Activated CD4-positive, alpha-beta T cell treated with anti-CD3 and anti-CD28 coated beads, Interleukin-2, amount 50 U/mL, for 1 hour (primary cell): ENCODE measurements at places on chromosomes 2 and 18.

- DNase-seq, result no peak
These were observed 888 bp downstream of the VAMP5 start for GRCh38 chr2:85584857-85585780.

DNA sequence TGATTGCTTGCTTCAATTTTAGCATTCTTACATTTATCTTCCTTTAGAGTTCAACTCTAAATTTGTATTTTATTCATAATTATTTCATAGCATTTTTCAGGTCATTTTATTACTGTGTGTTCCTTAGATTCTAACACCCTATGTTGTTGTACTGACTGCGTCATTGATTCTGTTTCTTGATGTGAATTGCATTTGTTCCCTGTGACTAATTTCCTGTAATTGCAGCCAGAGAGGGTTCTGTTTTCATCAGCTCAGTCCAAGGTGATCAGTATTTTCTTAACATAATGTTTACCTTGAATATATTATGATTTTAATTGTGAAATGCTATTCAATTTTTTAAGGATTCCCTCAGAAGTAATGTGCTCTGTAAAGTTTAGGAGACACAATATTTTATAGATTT, 970.2 kb upstream of the PIK3C3 start:
- no peak for DNase-seq

- no peak for DNase-seq
These were observed 8.4 kb upstream of the CREG2 start for GRCh38 chr2:101395545-101396315.

- no peak for DNase-seq
These were observed 687.4 kb upstream of the SYT4 start for GRCh38 chr18:43964666-43965065.

- no peak for DNase-seq
These were observed 499.0 kb downstream of the TMX3 start for GRCh38 chr18:68215931-68216330.

GRCh38 chr18:76328140-76328539, 166.9 kb downstream of the ZNF516 start:
- DNase-seq, result no peak

DNA sequence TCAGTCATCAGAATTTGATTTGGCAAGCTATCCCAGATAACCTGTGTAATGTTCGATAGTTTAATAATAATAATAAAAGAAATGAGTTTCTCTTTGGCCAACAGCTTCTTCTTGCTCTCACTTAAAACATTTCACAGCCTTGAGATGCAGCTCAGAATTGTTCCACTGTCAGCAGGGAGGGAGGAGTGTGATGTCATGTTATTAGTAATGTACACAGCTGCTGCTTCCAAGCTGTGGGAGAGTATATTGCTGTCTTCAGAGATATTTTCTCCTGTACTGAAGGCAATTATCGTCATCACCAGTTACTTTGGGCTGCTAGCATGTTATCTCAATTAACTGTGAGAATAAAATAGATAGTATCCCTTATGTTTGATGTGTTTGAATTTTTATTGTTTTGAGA, 146.9 kb upstream of the MAP3K20 start:
- no peak for DNase-seq

DNA sequence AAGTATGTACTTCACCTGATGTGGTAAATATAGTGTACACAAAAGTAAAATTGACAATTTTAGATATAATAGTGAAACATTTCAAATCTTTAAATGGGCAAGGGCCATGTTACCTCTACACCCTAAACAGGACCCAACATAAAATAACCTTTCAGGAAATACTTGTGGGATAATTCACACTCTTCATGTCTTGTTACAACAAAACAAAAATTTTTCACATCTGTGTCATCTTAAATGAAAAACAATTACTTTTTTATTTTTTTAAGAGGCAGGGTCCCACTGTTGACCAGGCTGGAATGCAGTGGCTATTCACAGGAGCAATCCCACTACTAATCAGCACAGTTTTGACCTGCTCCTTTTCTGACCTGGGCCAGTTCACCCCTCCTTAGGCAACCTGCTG, 42.1 kb downstream of the SRBD1 start:
- no peak for DNase-seq

DNA sequence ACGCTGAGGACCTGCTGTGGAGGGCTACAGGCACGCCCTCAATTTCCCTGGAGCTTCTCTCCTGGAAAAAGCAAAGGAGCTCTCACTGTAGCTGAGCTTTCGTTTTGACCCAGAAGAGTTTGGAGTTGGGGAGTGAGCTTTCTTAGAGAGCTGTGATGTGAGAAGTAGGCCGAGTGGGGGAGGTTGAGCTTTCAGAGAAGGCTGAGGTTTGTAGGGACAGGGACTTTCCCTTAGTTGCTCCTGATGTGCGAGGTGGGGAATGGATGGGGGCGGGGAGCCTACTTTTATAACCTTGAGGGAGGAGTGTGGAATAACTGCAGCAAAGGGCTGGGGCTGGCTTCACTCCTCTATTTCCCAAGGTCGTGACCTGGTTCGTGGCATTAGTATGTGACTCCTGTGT, 47.1 kb downstream of the ZNF532 start:
- DNase-seq, result no peak

DNA sequence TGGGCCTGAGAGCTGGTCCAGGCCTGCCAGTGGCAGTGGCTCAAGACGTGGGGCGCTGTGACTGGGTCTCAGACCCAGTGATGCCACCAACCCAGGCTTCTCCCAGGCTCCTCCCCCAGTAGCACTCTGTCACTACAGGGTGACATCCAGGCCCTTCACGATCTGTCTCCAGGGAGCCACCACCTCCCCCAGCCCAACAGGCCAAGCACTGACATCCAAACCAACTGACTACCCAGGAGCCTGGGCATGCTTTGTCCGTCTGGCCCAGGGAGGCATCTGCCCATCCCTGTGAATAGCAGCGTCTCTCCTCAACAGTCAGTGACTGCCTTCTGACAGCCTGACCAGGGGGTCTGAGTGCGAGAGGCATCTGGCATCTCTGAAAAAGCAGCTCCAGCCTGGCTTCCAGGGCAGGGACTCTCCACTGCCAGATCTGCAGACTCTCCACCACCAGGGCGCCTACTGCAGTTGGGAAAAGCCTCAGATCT, 13.0 kb downstream of the TEX44 start:
- no peak for DNase-seq

DNA sequence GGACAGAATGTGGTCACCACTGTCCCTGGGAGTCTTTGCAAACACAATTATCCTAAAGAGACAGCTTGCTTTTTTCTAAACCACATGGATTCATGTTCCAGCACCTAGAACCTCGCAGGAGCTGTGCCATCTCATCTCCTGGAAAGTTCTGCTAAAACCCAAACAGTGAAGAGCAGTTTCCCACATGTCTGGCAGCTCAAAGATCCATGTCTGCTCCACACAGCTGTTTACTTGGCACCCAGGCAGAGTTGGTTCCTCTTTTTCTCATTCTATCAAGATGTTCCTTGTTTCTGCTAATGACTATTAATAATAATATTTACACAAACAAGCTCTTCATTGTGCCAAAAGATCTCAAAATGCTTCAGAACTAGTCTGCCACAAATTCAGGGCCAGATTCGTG, 30.1 kb upstream of the PID1 start:
- DNase-seq, result no peak

DNA sequence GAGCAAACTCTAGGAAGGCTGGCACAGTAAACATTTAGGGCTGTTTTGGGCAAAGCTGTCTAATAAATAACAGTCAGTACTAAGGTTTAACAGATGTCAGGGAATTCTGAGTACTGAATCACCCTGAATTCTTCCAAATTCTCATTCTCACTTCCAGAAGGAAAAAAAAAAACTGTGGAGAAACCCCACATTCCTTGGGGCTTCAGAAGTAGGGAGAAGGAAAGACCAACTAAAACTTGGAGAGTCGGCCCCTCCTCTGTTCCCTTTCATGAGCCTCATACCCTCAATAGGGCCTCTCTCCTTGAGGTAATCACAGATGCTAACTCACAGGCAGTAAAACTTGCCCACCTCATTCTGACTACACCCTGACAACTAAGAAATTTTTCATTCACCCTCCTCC, 62.1 kb downstream of the CCDC148 start:
- no peak for DNase-seq

GRCh38 chr2:73985308-73986084, 786 bp downstream of the TET3 start:
- DNase-seq, result peak; percentile 45

- DNase-seq, result no peak
These were observed 21.4 kb upstream of the KCNS3 start for GRCh38 chr2:17857021-17857420.

GRCh38 chr2:72132981-72133720, 14.5 kb downstream of the CYP26B1 start:
- DNase-seq, result no peak

DNA sequence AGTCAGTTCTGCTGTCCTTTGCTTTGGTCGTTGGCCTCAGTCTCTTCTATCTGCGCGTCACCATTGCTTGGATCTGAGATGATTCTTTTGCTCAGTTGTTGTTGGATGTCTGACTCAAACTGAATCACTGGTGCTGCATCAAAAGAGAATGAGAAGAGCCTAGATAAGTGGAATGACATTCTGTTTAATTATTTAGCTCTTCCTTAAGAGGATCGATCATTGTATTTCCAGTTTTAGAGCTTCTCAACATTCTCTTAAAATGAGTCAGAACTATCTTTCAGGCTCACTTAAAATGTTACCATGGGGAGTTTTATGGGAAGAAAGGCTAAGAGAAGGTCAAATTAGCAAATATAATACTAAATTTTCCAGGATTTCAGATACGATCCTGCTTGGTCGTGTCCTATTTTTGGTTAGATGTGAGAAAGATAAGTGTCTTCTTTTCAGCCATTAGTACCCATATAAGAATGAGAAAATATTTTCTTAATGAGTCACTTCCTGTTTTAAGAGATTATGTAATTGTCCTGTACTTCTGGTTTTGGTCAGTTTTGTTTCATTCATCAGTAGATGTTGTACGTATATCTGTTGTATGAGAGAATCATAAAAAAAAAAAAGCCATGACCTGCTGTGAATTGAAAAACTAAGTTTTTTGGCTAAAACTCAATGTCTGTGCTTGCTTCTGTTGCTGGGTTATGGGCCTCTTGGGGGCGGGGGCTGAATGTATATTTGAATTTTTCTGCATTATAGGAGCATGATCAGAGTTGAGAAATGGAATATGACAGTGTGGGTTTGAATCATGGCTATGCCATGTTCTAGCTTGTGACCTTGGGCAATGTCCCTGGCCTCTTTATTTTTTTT, 31.6 kb upstream of the CASP10 start:
- DNase-seq, result no peak

- no peak for DNase-seq
These were observed 126.3 kb upstream of the SERTAD2 start for GRCh38 chr2:64780041-64780440.

GRCh38 chr18:74084184-74084855, 63.3 kb downstream of the FBXO15 start:
- DNase-seq, result no peak

GRCh38 chr2:149028377-149028776, 10.1 kb upstream of the LYPD6B start:
- no peak for DNase-seq

DNA sequence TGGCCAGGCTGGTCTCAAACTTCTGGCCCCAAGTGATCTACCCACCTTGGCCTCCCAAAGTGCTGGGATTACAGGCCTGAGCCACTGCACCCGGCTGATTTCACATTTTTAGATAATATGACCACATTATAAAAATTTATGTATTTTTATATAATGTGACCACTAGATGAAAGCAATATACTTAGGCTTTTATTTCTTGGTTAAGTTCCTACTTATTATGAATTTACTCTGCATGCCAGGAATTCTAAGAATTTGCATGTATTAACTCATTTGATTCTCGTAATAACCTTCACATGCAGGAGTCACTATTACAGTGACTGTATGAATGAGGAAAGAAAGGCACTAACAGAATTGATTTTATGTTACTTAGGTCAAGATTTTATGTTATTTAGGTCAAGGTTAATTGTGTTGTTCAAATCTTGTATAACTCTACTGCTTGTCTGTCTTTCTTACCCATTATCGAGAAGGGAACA, 25.6 kb upstream of the CASP8 start:
- no peak for DNase-seq

DNA sequence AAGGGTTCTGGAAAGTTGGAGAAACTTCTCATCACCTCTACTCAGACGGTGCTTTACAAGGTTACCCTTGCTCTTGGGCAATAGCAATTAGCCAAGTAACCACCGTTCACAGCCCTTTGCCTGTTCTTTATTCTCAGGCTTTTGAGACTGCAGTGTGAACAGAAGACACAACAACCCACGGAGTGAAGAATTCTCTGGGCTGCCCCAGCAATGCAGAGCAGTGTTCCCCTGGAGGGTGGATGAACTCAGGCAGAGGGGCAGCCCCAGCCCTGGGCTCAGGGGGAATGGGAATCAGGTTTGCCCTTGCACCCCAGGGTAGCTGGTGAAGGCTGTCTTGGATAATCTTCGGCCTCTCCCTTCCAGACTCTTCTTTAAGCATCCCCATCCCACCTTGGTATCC, 69.1 kb downstream of the MCFD2 start:
- no peak for DNase-seq

GRCh38 chr2:55703350-55703749, 9.7 kb upstream of the PNPT1 start:
- DNase-seq, result no peak

DNA sequence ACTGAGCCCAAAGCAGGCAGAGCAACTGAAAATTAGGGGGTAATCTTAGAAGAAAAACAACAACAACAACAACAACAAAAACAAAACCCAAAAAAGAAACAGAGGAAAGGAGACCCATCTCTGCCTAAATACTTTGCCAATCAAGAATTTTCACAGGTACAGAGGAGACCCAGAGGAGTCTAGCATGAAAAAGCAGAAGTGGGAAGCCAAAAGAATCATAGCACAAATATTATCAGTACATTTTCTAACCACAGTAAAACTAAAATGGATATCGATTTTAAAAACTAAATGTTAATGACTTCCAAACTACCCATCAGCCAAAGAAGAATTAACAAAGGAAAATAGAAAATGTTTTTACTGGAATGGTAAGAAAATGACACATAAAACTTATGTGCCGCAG, 148.1 kb downstream of the BAZ2B start:
- DNase-seq, result no peak

DNA sequence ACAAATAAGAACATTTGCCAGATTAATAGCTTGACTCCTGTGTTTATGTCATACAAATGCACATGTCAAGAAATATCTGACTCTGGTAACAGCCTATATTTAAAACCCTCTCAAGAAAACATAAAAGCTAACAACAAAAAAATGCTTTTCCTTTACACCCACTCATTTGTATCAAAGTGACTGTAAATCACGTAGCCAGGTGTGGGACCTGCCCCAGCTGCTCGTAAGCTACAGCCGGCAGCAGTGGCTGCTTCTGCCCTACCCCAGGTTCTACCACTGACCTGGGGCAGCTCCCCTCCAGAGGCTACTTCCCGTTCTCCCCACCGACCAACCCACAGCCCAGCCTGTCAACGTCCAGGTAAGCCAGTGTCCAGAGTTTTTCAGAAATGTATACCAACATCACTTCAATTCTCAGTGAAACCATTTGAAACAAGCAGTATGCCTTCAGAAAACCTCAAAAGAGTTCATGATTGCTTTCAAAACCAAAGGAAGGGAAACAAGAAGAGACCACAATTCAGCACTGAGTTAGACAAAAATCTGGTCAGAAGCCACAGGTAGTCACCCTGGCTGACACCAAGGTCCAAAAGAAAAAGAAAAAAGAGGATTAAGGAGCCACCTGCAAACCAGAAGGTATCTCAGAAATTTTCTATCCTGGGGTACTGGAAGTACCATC, 40.4 kb downstream of the KIDINS220 start:
- DNase-seq, result no peak
